ENCODE measurements at places on chromosomes 5 and 9.

GRCh38 chr9:107639426-107639825 lies 149.9 kb upstream of the KLF4 start:
- DNase-seq: no peak

DNA sequence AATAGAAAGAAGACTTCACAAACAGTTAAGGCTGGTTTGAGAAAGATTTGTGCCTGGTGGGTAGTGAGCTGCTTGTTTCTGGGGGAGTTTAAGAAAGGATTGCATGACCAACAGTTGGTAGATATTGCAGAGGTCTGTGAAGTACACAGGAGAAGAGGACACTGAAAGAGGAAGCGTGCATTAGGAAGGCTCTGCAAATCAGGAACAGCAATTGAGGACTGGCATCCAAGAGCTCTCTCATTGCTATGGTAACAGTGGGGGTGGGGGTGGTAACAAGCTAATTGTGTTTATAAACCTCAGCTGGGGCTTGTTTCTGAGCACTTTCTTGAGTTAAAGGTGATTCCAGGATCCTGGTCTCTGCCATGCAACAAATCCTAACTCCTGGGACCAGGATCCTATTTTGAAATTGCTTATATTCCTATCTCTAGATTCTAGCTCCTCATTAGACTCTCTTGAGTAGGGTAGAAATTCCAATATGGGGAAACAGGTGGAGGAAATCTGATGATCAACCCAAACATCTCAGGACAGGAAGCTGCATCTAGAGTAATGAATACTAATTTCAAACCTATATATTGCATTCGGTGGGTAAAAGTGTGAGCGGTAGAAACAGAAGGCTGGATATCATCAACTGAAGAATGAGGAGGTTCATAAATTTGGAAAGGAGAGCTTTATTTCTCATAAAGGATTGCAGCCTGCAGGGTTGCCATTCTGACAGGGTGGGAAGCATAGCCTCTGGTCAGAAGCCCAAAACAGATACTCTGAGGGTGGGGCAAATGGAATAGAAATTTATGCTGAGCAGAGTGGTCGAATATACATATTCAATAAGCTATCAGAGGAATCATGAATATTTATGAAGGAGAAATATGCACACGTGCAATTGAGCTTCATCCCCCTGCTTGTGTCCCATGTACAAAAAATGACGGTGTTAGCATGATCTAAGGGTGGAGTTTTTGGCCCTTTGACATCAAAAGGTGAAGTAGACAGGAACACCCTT lies 79.4 kb downstream of the PTTG1 start:
- DNase-seq: no peak

DNA sequence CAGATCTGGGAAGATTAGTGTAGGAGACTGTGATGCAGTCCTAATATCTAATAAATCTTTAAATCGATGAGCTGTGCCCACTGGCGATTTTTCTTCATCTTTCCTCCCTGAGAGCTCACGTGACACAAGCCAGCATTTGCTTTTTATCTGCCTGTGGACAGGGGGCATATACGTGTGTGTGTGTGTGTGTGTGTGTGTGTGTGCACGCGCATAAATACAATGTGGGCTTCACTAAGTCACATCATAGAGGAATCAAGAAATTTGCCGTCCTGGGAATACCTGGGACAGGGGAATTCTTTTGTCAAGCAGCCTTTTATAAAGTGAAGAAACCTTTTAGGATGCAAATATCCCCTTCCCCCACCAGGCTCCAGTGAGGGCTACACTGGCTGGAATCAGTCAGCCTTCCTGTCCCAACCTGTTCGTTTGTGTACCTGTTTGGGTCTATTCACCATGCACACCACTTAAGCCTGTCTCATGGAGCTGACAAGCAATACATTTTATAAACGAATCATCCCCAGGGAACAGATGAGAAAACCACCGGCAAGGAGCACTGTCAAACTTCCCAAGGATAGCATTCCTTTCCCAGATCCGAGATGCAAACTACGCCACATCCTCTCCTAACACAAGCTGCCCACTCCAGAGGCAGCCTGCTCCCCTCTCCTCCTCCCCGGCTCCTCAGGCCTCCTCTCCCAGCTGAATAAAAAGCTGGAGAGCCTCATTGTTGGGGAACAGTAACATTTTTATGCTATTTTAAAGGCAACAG lies 2.7 kb downstream of the EPB41L4B start:
- DNase-seq: no peak

- DNase-seq: no peak
Measured at GRCh38 chr5:122180863-122181548, 51.7 kb downstream of the ZNF474 start.

DNA sequence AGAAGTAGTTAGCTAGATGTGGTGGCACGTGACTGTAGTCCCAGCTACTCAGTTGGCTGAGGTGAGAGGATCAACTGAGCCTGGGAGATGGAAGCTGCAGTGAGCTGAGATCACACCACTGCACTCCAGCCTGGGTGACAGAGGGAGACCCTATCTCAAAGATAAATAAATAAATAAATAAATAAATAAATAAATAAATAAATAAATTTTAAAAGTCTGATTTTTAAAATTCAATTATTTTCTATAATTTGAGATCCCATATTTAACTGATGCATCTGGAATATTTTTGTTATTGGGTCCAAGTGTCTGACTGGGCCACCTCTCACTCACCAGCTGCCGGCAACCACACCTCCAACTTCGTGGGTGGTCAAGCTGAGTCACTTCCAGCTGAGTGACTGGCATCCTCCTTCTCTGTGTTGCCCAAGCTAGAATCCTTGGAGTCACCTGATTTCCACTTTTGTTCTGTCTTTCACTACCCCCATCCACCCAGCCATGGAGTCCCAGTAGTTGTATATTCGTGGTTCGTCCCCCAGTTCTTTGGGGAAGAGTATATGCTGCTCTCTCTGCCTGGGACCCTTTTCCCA lies 70.9 kb downstream of the EGFLAM start:
- no peak for DNase-seq

GRCh38 chr5:116695681-116696080 lies 121.1 kb upstream of the SEMA6A start:
- no peak for DNase-seq

GRCh38 chr5:177256296-177256695 lies 47.2 kb downstream of the RAB24 start:
- no peak for DNase-seq

GRCh38 chr5:25862276-25862675 lies 1176.1 kb downstream of the CDH9 start:
- no peak for DNase-seq

DNA sequence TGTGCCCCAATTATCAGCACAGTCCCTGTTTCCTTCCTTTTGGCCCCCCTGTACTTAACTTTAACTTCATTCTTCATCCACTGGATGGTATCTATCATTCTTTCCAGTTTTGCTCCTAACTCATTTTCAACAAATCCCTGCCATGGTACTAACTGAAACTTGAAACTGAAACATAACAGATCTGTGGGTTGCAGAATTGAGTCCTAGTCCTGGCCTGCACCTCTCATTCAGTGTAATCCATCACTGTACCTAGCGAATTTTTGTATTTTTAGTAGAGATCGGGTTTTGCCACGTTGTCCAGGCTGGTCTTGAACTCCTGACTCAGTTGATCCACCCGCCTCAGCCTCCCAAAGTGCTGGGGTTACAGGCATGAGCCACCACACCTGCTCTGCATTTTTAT lies 15.3 kb upstream of the PIK3R1 start:
- DNase-seq: no peak

- DNase-seq: no peak
Measured at GRCh38 chr5:133565993-133566392, 46.3 kb downstream of the FSTL4 start.

DNA sequence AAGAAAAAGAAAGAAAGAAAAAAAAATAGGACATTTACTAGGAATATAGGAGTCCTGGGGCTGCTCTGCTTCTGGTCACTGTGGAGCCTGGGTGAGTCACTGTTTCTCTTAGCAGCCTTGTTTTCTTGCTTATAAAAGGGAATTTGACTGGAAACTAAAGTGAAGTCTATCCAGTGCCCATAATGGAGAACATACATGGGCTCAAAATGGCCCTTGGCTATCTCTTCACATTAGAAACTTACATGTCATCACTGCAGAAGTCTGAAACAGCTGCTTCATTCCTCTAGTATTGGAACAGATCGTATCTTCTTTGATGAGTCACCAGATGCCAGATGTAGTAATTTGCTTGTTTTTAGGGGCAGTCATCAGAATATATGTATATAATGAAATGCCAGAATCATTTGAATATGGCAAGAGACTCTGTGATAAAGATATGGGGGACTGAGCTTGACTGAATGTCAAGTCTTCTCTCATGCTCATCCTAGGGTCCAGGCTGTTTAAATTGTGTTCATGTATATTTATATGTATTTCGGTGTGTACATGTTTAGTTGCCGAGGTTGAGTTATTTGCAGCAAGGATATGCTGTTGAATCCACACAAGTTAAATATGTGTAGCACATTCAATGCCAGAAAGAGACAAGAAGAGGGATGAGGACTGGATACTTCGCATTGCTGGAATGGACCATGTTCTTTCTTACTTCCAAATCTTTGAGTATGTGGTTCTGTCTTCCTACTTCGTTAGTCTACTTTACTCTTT lies 56.7 kb downstream of the SGCD start:
- DNase-seq: no peak

GRCh38 chr9:89701221-89701798 lies 96.5 kb downstream of the GADD45G start:
- no peak for DNase-seq

GRCh38 chr5:32531885-32532520 lies 53.4 kb upstream of the SUB1 start:
- DNase-seq: no peak

DNA sequence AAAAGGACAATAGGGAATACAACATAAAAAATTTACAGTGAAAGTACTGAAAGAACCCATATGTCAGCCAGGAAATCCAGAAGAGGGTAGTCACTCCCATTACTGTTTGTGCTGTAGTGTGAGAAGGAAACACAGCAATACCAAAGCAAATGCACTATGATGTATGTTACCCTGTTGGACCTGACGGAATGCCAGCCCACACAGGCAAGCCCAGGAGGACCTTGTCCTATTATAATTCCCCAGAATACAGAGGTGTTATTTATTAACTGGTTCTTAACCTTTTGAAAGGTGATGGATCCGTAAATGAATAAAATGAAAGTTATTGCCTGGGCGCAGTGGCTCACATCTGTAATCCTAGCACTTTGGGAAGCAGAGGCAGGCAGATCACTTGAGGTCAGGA lies 79.0 kb downstream of the GDA start:
- DNase-seq: no peak

DNA sequence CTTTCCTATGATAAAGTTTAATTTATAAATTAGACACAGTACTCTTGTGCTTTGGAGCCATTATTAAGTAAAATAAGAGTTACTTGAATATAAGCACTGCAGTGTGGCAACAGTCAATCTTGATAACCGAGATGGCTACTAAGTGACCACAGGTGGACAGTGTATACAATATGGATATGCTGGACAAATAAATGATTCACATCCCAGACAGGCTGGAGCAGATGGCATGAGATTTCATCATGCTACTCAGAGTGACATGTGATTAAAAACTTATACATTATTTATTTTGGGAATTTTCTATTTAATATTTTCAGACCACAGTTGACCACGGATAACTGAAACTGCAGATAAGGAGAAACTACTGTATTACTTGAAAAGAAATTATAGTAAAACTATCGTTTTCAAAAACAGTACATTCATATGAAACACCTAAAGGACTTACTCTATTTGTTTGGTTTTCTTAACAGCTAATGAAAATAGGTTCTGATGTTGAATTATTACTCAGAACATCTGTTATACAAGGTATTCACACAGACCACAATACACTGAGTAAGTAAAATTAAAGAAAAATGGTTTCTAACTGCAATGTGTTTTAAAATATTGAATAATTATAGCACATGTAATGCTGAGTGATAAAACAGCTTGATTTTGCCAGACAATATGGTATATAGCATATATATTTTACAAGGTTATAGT lies 16.0 kb downstream of the LYRM7 start:
- DNase-seq: no peak

DNA sequence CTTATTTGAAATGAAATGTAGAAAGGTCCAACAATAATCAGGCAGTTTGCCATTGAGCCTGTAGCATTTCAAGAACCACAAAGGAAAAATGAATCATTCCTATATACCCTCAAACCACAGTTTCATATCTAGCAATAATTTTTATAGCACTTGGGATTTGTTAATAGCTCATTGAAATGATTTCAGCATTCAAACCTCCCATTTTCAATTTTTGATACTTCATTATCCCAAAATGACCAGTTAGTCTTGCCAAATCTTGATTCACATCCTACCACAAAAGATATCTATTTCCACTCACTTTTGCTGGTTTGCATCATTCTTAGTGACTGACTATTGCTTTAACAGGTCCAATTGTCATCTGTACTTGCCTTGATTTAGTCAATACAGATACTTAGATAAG lies 790.1 kb downstream of the TLE1 start:
- no peak for DNase-seq

- no peak for DNase-seq
Measured at GRCh38 chr9:7094052-7094451, 336.3 kb downstream of the KDM4C start.

- DNase-seq: no peak
Measured at GRCh38 chr9:3750321-3750720, 224.5 kb upstream of the RFX3 start.
